ENCODE measurements at places on chromosomes 2 and 18.

DNA sequence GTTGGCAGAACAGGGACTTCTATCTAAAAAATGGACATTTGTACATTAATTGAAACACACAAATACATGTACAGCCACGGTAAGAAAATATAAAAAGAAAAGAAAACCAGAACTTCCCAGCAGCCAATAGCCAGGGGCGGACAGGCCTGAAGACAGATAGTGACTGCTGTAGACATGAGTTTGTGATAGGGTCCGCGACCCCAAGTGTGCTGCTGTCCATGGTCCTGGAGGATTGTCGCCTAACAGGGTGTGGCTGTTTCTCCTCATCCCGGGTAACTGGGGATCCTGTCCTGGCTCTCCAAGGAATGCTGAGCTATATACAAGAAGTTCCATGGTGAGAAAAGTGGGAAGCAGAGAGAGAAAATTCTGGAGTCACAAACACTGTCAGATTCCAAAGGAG, 266.5 kb upstream of the SALL3 start:
- DNase-seq = no peak

DNA sequence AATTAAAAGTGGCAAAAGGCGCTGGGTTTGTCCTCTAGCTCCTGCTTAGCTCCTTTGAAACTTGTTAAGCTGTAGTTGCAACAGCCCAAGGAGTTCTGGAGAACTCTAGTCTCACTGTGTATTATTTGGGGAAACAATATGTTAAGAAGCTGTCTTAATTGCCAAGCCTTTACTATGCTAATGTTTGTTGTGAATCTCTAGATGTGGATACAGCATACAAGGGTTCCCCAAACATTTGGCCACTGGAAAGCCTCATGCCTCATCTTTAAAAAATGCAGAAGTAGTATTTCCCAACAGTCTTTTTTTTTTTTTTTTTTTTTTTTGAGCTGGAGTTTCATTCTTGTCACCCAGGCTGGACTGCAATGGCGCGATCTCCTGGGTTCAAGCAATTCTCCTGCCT, 236.7 kb downstream of the PRKCE start:
- no peak for DNase-seq

GRCh38 chr2:175432793-175433192, 251.3 kb upstream of the ATP5MC3 start:
- no peak for DNase-seq

GRCh38 chr2:17965196-17965595, 86.7 kb downstream of the KCNS3 start:
- DNase-seq = no peak

DNA sequence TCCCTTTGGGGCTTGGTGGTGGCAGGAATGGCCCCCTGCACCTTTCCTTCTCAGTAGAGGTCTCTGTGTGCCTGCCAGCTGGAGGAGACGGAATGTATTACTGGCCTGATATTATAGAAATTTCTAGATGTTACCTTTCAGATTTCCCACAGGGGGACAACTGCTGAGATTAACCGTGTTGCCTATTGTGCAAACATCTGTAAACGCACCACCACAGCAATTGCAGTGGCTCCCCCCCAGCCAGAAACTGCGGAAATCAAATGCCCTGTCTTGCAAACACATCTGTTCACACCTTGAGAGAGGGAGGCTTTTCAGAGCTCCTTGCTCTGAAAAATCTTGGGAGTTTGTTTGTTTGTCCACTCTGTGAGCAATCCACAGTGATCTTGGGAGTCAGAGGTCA, 270.0 kb upstream of the RAB12 start:
- DNase-seq = no peak

DNA sequence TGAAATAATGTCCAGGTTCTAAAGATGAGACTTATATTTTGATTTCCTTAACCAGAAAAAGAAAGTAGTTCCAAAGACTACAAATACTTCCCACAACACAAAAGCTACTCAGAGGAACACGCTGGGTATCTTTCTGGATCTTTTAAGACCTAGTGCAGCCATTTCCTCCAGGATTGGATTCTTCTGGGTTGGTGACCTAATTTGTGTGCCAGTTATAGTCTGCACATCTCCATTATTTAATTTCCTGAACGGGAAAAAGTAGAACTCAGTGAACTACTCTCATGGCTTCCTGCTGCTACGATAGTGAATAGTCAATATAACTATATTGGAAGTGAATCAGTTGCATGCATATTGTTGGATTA, 1.5 kb downstream of the TMEM87B start:
- DNase-seq = no peak

- no peak for DNase-seq
These were observed 367 bp upstream of the ZNF236 start for GRCh38 chr18:76821875-76822505.

DNA sequence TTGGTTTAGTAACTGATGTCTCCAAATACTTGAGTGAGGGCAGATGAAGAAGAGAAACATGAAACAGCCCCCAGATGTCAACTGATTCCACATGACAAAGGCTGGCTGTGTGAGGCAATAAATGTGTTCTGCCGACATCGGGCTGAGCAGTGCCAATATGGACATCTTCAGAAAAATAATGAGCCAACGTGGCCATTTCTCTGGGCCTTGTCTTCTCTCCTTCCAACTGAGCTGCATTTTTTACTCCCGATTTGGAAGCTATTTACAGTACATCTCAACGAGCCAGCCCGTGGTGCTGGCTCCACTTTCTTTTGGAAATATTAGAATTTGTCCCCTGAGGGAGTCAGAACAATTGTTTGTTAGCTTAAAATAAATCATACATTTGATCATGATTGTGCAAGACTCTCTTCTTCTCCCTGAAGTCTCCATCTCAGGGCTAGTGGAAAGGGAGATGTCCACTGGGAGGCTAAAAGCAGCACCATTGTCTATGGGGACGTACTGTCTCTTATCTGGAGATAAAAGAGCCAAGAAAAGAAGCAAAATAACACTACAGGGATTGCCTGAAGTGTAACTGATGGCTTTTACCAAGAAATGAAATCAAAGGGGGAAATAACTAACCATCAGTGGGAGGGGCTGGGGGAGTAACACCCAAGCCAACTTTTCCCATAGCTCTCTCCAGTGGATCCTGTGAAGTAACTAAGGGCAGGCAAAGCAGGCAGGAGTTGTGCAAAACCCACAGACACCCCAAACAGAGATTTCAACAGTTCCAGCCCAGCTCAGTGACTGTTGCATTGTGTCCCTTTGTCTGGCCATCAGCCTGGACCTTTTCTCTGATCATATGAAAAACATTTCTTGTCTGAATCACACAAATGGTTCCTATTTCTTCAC, 114.8 kb downstream of the RDH14 start:
- no peak for DNase-seq

DNA sequence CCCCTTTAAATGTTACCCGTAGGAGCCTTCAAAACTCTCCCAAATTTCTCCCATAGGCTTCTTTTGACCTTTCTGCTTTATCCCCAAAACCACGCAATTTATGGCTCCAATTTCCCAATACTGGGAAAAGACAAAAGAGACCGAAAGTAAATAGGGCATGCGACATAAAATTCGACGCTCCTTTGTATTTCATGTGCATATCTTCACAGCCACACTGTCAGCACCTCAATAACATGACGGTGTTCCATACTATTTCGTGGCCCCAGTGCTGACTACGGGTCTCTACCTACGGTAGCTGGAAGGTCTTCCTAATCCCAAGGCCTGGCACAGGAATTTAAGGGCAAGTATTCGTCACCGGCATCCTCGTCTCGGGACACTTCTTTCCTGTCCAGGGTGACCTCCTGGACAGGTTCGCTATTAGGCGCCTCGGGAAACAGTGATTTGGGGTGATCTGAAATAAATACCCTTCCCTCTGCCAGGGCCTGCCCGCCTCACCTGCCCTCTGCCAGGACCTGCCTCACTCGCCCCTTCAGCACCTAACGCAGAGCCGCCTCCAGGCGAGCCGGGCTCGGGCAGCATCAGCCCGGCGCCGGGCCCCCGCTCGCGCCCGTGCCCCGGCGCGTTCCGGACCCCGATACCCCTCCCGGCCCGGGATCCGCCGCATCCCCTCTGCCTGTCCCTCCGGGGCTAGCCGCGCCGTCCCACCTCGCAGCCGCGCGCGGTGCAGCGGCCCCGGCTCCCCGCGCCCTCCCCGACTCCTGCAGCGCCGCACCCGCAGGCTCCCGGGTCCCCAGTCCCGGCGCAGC, 680 bp downstream of the DTNB start:
- DNase-seq = no peak

- no peak for DNase-seq
These were observed 46.8 kb upstream of the TRIM43B start for GRCh38 chr2:95531254-95531771.

DNA sequence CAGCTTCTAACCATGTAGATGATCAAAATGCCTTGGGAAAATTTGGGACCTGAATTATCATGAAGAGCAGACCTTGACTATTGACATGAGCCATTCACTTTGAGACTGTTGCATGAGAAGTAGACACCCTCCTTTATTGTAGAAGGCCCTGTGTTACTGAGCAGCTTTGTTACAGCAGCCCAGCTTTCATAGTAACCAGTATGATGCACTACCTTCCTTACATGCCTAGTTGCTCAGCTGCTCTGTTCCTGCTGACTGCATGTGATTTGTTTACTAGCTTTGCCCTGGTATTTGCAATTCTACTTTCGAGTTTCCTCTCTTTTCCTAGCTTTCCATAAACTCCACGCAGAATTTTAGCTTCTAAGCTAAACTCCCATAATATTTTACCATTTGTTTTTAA, 11.2 kb upstream of the FN1 start:
- no peak for DNase-seq

DNA sequence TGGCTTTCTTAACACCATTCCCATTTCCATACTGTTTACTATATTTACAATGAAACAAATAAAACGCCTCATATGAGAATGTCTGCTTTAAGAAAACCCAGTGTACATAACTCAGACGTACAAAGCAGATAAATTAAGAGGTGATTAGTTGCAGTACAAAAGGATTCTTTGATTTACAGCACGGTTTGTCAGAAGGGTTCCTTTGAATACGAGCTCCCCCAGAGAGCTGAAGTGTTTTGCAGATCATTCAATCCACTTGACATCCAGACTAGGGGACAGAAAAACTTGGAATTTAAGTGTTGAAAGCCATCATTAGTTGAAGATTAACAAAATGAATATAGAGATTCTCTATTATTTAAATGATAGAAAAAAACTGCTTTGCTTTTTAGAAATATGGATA, 72.5 kb downstream of the RAPGEF4 start:
- DNase-seq = no peak

- DNase-seq = no peak
These were observed 324.1 kb downstream of the CCDC178 start for GRCh38 chr18:33116376-33116775.

- no peak for DNase-seq
These were observed 1.9 kb downstream of the FKBP7 start for GRCh38 chr2:178476477-178476876.

GRCh38 chr2:28327956-28328922, 64.4 kb upstream of the FOSL2 start:
- no peak for DNase-seq

DNA sequence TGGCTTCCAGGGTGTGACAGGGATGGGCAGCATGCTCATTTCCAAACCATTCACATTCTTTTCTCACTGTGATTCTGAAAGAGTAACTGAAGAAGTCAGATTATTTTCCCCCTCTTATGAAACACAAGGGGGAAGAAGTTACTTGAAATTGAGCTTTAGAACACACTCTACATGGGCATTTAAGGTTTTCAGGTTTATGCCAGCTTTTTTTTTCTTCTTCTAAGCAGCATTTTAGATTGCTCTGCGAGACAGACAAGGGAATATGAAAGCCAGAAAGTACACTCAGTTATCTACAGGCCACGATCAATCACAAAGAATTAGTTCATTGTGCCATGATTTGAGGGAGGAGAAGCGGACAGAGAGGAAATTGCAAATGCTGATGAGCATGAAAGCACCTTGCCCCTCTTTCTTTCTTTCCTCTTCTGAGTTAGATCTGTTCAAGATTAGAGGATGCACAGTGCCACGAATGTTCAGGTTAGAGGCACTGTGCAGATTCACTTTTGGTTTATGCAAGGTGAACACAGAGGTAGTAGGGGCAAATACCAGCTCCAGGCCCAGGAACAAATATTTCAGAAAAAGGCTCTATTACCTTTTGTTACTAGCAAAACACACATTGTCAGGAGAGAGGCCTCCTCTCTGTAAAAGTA, 49.2 kb downstream of the CXCR4 start:
- DNase-seq = no peak

- no peak for DNase-seq
These were observed 133.7 kb upstream of the COPS8 start for GRCh38 chr2:236951830-236952475.

DNA sequence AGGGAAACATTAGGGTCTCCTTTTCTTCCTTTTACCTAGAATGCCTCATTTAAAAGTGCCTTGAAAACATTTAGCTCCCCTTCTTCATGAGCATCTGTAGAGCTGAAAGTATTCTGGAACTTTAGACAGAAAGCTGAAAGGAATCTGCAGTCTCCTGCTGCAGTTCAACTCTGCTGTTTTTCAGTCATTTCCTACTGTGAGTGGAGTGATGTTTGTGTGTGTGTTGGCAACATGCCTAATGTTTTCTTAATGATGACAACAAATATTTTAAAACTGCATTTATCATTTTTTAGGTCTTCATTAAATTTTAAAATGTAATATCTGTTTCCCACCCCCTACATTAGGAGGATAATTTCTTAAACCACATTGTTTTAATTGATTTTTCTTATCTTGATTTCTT, 66.6 kb downstream of the TWSG1 start:
- no peak for DNase-seq

DNA sequence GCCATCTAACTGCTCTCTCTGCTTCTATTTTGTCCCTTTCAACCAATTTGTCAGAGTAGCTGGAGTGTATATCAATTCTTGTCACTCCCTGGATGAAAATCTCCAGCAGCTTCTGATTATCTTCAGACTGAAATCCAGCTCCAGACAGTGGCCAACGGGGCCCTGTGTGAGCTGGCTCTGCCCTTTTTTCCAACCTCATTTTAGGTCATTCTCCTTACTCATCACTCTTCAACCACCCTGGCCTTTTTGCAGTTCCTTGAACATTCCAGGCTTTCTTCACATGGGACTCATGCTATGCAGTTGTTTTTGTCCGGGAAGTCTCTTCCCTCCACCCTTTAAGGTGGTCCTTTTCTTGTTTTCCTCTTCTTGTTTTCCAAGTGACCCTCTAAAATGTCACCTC, 15.4 kb upstream of the FAP start:
- no peak for DNase-seq

DNA sequence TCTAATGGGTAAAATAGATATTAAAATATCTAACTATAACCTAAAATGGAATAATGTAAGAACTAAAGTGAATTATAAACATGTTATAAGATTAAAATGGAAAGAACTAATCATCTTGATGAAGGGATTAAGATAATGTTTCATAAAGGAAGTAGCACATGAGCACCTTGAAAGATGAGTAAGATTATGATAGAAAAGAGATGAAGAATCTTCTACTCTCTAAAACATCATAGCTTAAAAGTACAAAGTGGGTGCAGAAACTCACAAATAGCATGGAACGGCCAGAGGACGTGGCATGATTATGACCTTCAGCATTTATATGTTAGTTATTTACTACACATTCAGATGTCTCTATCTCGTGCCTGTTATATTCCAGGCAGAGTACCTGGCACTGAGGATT, 76.2 kb upstream of the COL5A2 start:
- DNase-seq = no peak

DNA sequence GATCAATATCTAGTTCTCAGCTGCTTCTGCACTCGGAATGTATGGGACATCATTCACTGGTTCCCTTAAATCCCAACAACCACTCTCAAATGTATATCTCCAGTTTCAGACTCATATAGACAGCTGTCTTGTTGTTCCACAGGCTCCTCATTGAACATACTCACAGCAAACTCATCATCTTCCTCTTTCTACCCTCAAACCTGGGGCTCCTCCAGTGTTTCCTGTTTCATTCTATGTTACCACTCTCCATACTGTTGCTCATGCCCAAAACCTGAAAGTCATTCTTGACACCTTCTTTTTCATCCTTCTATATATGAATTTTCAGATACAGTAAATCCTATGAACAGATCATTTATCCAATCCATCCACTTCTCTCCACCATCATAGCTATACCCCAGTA, 18.7 kb upstream of the REL start:
- no peak for DNase-seq
